Central memory CD8-positive, alpha-beta T cell (primary cell): ENCODE measurements at places on chromosomes 6 and 20.
A peak's percentile ranks its signal among the peaks of the same experiment; 100 is the strongest.

- no peak overlapping the region for H3K4me3 ChIP-seq
- H3K36me3 ChIP-seq, result peaks cover 1% of the 10 kb centered on the region
- no peak overlapping the region for H3K27ac ChIP-seq
- H3K4me1 ChIP-seq, result peaks cover 6% of the 10 kb centered on the region
- DNase-seq, result no peak
These were observed 16.7 kb downstream of the SCUBE3 start for GRCh38 chr6:35230498-35230897.

GRCh38 chr20:20699144-20699543 is 13.3 kb downstream of the RALGAPA2 start:
- peaks cover 38% of the 10 kb centered on the region for H3K4me1 ChIP-seq
- H3K27ac ChIP-seq, result no peak overlapping the region
- no peaks in the 10 kb centered on the region for H3K27me3 ChIP-seq
- no peaks in the 10 kb centered on the region for H3K36me3 ChIP-seq
- no peak for DNase-seq

DNA sequence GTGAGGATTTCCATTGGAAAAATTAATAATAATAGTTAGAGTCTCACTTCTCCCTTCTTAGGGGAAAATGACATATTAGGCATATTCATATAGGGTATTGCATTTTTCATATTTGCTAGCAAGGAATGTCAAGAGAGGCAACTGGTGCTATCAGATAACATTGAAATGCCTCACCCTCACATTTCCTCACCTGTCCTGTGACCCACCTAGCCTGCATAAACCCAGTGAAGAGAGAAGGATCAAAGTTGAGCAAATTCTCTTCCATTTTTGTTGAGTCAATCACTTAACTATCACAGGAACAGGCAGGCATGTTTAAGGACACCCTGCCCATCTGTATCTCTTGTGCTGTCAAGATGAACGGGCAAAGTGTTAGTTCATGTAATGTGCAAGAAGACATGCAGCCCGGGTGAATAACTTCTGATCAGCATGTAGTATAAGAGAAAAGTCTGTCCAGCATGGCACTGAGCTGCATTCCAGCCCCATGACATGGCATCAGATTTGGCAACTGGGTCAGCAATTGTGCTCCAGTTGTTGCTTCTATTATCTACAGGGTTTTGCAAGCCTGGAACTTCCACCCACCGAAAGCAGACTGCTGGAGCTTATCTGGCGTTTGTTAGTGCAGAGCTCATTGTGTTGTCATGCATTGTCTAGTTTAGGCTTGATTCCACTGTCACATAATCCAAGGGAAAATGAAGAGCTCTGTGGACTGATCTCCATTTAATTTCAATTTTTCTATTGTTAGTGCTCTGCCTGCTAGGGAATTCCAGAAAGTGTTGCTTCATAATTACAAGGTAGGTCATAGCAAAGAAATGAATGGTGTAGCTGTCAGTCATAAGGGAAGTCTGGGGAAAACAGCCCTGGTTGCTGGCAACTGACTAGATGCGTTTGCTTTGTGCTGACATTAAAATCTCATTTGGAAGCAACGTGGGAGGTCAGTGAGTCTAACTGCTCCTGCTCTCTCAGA is 138.4 kb upstream of the TNFAIP3 start:
- H3K4me1 ChIP-seq, result no peaks in the 10 kb centered on the region
- H3K36me3 ChIP-seq, result peaks cover 2% of the 10 kb centered on the region
- DNase-seq, result no peak
- no peak overlapping the region for H3K4me3 ChIP-seq

DNA sequence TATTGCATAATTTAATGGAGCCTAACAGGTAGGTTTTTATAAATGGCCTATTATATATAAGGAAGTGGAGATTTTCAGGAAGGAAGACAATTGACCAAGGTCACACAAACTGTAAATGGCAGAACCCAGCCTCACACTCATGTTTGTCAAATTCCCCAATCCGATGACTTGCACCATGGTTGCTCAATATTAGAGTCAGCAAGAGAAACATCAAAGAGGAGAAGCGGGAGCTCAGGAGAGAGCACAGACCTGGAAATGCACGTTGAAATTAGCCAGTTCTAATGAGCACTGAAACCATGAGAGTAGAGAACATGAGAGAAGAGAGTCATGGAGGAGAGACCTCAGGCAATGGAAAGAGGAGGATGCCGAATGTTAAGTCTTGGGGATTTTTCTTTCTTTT is 13.5 kb upstream of the MLIP start:
- H3K4me1 ChIP-seq, result no peaks in the 10 kb centered on the region
- H3K27ac ChIP-seq, result no peak overlapping the region

DNA sequence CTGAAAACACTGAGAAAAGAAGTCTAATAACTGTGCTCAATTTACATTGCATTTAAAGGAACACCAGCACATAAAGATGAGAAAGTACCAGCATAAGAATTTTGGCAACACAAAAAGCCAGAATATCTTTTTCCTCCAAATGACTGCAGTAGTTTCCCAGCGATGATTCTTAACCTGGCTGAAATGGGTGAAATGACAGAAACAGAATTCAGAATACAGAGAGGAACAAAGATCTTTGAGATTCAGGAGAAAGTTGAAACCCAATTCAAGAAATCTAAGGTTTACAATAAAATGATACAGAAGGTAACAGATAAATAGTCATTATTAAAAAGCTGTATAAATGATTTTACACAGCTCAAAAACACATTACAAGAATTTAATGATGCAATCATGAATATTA is 197.0 kb upstream of the EYS start:
- no peak overlapping the region for H3K4me3 ChIP-seq
- DNase-seq, result no peak
- no peak overlapping the region for H3K27ac ChIP-seq
- no peaks in the 10 kb centered on the region for H3K27me3 ChIP-seq
- H3K36me3 ChIP-seq, result no peaks in the 10 kb centered on the region
- H3K4me1 ChIP-seq, result no peaks in the 10 kb centered on the region

DNA sequence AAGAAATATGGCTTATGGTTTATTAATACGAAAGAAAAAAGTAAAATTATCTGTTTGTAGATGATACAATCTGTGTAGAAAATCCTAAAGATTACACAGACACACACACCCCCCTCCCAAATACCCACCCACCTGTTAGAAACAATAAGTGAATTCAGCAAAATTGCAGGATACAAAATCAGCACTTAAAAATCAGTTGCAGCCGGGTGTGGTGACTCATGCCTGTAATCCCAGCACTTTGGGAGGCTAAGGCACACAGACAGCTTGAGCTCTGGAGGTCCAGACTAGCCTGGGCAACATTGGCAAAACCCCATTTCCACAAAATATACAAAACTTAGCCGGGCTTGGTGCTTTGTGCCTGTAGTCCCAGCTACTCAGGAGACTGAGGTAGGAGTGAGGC is 42.3 kb downstream of the NINL start:
- no peak overlapping the region for H3K4me3 ChIP-seq
- peaks cover 8% of the 10 kb centered on the region for H3K27me3 ChIP-seq
- H3K36me3 ChIP-seq, result no peaks in the 10 kb centered on the region
- no peak overlapping the region for H3K27ac ChIP-seq

- no peaks in the 10 kb centered on the region for H3K36me3 ChIP-seq
- no peak overlapping the region for H3K4me3 ChIP-seq
- peaks cover 10% of the 10 kb centered on the region for H3K27me3 ChIP-seq
- H3K27ac ChIP-seq, result no peak overlapping the region
These were observed 1.4 kb downstream of the OTOR start for GRCh38 chr20:16749573-16749972.

DNA sequence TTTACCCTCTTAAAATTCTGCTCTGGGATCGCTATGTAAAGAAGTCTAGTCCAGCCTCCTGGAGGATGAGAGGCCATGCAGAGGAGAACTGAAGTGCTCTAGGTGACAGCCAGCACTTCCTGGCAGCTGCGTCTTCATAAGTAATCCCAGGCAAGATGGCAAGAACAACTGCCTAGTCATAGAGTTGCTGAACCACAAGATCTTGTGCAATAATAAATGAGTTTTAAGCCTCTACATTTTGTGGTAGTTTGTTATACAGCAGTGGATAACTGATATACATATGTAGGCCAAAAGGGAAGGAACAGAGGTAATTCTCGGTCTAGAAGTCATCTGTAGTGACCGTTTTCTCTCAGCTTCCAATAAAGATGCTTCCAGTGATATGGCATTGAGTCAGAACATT is 103.8 kb upstream of the FLRT3 start:
- H3K27me3 ChIP-seq, result no peaks in the 10 kb centered on the region
- no peaks in the 10 kb centered on the region for H3K4me1 ChIP-seq
- H3K36me3 ChIP-seq, result no peaks in the 10 kb centered on the region
- no peak overlapping the region for H3K27ac ChIP-seq

DNA sequence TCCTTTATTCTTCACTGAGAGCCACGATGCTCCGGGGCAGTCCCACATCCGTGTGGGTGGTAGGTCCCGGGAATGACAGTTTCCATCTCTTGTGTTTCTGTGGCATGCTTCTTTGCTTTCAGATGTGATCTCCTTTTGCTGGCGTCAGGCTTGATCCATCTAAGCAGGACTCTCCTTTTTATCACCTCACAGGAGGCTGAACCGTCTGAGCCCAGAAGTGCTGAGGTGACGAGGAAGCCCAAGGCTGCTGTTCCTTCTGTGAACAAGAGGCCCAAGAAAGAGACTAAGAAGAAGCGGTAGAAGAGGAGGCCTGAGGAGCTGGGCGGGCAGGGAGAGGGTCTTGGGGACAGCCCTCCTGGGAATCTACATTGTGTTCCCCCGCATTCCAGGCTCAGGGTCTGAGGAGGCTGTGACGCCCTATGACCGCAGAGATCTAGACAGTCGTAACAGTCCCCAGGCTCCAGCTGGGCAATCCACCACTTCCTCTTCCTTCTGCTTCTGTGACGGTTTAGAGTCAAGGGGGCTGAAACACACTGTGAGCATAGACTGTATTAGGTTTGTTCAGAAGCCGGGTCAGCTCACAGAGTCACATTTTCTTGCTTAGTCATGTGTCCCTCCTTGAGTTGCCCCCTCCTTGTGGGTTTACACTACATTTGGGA is 26.8 kb downstream of the MANBAL start:
- peak overlapping the region; percentile 60 for H3K27ac ChIP-seq
- H3K27me3 ChIP-seq, result no peaks in the 10 kb centered on the region
- H3K36me3 ChIP-seq, result peaks cover 15% of the 10 kb centered on the region
- H3K4me3 ChIP-seq, result no peak overlapping the region

GRCh38 chr6:80142586-80142985 is 36.1 kb downstream of the BCKDHB start:
- H3K4me1 ChIP-seq, result no peaks in the 10 kb centered on the region
- H3K4me3 ChIP-seq, result no peak overlapping the region
- DNase-seq, result no peak
- H3K27ac ChIP-seq, result no peak overlapping the region

DNA sequence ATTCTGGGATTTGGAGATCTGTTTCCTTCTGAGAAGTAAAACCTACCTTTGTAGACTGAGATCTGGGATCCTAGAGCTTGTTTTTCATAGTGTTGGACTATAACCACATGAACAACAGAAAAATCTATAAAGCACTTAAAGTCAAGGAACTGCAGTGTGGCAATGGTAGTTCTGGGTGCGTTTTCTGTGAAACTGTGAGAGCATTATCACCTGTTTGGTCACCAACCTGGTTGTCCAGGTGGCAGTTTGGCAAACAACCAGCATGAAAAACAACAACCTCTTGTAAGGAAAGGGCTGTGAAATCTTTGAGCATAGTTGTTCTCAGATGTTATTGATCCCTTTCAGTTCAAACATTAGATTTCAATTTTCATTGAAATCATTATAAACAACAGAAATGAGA is 215.8 kb upstream of the CITED2 start:
- peaks cover 1% of the 10 kb centered on the region for H3K4me1 ChIP-seq
- H3K36me3 ChIP-seq, result no peaks in the 10 kb centered on the region
- H3K27ac ChIP-seq, result no peak overlapping the region
- no peak for DNase-seq

GRCh38 chr6:97909380-97909779 is 626.4 kb upstream of the MMS22L start:
- DNase-seq, result no peak
- no peak overlapping the region for H3K27ac ChIP-seq
- H3K36me3 ChIP-seq, result no peaks in the 10 kb centered on the region
- H3K4me1 ChIP-seq, result no peaks in the 10 kb centered on the region

GRCh38 chr6:154872542-154873114 is 122.5 kb upstream of the TIAM2 start:
- no peak overlapping the region for H3K4me3 ChIP-seq
- H3K27ac ChIP-seq, result no peak overlapping the region
- no peaks in the 10 kb centered on the region for H3K27me3 ChIP-seq

- peaks cover 30% of the 10 kb centered on the region for H3K4me1 ChIP-seq
- no peaks in the 10 kb centered on the region for H3K27me3 ChIP-seq
- H3K36me3 ChIP-seq, result peaks cover 4% of the 10 kb centered on the region
These were observed 75.5 kb upstream of the TNFAIP3 start for GRCh38 chr6:137791281-137792159.

DNA sequence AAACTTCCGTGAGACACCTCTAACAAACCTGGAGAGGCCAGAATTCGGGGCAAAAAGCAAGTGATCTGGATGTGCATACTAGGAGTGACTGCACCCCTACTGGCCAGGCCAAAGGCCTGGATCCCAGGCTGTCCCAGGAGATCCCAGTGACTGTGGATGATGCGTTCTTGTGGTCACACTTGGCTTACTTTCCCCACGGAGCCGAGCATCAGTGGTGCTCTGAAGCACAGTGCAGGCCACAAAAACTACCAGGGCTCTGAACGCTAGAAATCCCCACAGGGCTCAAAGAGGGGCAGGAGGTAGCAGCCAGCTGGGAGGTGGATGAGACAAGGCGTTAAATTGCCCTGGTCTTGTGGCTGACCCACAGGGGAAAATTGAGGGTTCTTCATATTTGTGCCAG is 7.1 kb downstream of the TRIM26 start:
- H3K27ac ChIP-seq, result no peak overlapping the region
- no peak for DNase-seq
- H3K4me1 ChIP-seq, result peaks cover 68% of the 10 kb centered on the region
- peaks cover 29% of the 10 kb centered on the region for H3K36me3 ChIP-seq
- no peak overlapping the region for H3K4me3 ChIP-seq

- peaks cover 22% of the 10 kb centered on the region for H3K36me3 ChIP-seq
- H3K4me1 ChIP-seq, result peaks cover 23% of the 10 kb centered on the region
- H3K4me3 ChIP-seq, result no peak overlapping the region
- H3K27me3 ChIP-seq, result no peaks in the 10 kb centered on the region
- no peak for DNase-seq
- no peak overlapping the region for H3K27ac ChIP-seq
These were observed 22.4 kb downstream of the SLC9A8 start for GRCh38 chr20:49835031-49835430.

DNA sequence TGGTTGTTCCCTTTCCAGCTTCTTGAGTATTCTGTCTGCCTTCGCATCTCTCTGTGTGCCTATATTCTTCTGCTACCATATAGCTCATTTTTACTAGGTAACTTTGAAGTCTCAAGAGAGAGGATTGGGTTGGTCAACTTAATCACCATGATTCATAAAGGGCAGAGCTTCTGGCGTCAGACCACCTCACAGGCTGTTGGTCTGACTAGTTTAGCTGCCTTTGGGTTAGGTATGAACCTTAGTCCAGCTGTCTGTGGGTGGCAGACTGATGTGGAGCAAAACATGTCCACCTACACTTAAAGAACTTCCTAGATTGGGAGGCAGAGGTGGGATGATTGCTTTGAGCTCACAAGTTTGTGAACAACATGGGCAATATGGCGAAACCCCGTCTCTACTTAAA is 192.2 kb upstream of the SGK1 start:
- no peaks in the 10 kb centered on the region for H3K36me3 ChIP-seq
- no peak overlapping the region for H3K4me3 ChIP-seq
- no peak overlapping the region for H3K27ac ChIP-seq
- H3K27me3 ChIP-seq, result no peaks in the 10 kb centered on the region

- peak overlapping the region; percentile 5 for H3K27ac ChIP-seq
- peaks cover 5% of the 10 kb centered on the region for H3K36me3 ChIP-seq
- H3K4me1 ChIP-seq, result peaks cover 38% of the 10 kb centered on the region
- no peak for DNase-seq
These were observed 40.2 kb downstream of the HBS1L start for GRCh38 chr6:135014353-135014832.
